Activated naive CD4-positive, alpha-beta T cell (primary cell): ENCODE measurements at places on chromosomes 5 and 9.

GRCh38 chr9:18040327-18040726 lies 433.6 kb upstream of the ADAMTSL1 start:
- DNase-seq, result no peak

GRCh38 chr5:73515232-73515631 lies 17.0 kb downstream of the BTF3 start:
- no peak for DNase-seq

GRCh38 chr5:169804861-169805260 lies 167.8 kb downstream of the DOCK2 start:
- no peak for DNase-seq

GRCh38 chr9:81526587-81526986 lies 162.8 kb downstream of the TLE1 start:
- DNase-seq, result no peak

DNA sequence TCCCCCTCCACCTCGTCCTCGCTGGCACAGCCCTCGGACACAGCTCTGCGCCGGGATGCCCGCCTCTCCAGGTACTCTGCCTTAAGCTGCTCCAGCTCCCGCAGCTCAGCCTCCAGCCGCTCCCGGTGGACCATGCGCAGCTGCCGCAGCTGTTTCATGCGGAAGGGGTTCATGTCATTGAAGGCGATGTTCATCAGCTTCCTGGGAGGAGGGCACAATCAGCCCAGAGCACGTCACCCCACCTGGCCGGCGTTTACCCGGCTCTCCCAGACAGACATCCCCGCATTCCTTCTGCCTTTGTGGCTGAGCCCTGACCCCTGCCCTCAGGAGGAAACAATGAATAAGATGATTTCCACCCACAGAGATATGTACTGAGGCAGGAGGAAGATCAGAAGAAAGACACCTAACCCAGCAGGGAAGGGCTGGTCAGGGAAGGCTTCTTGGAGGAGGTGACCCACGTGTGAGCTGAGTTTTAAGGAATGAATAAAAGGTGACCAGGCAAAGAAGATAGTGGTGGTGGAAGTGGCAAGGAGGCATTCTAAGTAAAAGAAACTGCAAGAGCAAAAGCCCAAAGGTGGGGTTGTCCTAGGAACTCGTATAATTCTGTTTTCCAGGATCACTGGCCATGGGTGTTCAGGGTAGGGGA lies 7.1 kb upstream of the CORO2A start:
- DNase-seq, result no peak

- no peak for DNase-seq
Measured at GRCh38 chr5:94872526-94872925, 254.1 kb downstream of the SLF1 start.

GRCh38 chr5:16234598-16234997 lies 55.0 kb upstream of the MARCHF11 start:
- no peak for DNase-seq

DNA sequence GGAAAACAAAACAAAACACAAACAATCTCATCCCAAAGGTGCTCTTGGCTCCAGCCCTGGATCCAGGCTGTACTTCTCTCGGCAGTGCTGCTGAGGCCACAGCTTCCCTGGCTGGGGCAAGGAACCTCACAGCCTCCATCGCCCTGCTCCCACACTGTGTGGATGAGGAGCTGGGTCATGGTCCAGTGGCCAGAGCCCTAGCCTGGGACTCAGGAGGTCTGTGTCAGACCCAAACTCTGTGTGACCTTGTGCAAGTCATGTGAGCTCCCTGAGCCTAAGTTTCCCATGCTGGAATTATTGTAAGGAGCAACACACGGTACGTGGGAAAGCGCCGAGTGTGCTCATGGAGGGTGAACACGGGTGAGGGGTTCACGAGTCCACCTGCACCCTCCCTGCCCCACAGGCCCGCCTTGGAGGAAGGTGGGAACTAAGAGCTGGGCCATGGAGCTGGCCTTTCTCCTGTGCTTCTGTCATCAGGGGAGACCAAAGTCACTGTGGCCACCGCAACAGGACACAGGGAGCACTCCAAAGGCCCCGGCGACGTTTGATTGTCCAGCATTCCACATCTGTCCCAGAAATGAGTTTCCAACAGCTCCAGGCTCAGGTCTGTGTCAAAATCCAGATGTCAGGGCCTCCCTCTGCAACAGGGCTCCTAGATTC lies 26.2 kb upstream of the SMU1 start:
- DNase-seq, result no peak

GRCh38 chr9:68794898-68795297 lies 89.9 kb downstream of the PIP5K1B start:
- DNase-seq, result no peak

- peak; percentile 44 for DNase-seq
Measured at GRCh38 chr5:138449501-138450239, 10.8 kb downstream of the REEP2 start.

- DNase-seq, result no peak
Measured at GRCh38 chr5:145203193-145203592, 631.9 kb downstream of the PRELID2 start.

GRCh38 chr5:59069438-59070079 lies 486.7 kb downstream of the RAB3C start:
- no peak for DNase-seq

DNA sequence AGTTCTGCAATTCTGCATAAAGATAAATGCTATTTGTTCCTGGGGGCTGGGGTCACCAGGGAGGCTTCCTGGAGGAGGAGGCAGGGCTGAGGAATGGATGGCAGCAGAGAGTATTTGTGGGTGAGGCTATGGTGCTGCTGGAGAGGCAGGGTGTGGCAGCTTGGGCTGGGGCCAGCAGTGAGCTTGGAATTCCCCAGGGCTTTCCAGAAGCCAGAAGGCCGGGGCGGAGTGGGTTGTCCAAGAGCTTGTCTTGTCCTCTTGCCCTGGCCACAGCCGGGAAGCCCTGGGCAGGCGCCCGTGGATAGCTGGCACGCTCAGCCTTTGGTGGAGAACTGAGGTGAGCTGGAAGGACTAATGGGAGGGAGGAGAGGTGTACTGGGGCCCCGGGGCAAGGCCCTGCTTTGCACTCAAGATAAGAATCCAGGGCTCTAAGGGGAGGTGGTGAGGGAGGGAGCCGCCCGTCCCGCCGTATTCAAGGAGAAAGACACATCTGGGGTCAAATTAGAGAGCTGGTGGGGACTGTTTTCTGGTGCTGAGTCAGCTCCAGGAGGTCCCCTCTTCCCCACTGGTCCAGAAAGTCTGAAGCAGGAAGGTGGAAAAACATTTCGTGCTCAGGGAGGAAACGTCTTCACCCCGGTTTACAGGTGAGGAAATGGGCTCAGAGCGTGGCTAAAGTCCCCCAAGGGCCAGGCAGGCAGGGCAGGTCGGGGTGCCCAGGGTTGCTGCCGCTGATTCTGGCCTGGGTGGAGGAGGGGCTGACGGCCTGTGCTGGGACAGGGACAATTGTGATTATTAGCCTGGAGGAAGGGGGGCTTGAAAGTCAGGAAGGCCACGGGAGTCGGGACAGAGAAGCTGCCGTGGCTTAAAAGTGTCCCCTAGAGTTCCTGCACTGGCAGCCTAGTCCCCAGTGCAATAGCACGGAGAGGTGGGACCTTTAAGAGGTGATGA lies 26.9 kb upstream of the CNOT6 start:
- no peak for DNase-seq
